ENCODE measurements at places on chromosomes 12 and 14. TPM values are rescaled to one million over a fixed set of nuclear protein-coding genes. Genes with fewer than 3 reads are reported as not detected.

Gene KRT2
- not detected for polyA plus RNA-seq

Gene NGB
- polyA plus RNA-seq, result not detected

Gene TAS2R13
- polyA plus RNA-seq, result 0.14 TPM

Gene RFX4
- polyA plus RNA-seq, result not detected

Gene FAM186B
- 2.4 TPM for polyA plus RNA-seq

Gene GPRC5A
- 12.4 TPM for polyA plus RNA-seq

Gene KRT83
- not detected for polyA plus RNA-seq

Gene PLA2G1B
- polyA plus RNA-seq, result 0.59 TPM

Gene ADCY6
- 103 TPM for polyA plus RNA-seq

Gene FGD6
- 11.4 TPM for polyA plus RNA-seq

Gene KRT85
- polyA plus RNA-seq, result not detected

Gene MAP1LC3B2
- 9.9 TPM for polyA plus RNA-seq

Gene CLEC6A
- polyA plus RNA-seq, result 0.10 TPM

Gene PLEKHG7
- polyA plus RNA-seq, result 0.66 TPM

Gene MIP
- not detected for polyA plus RNA-seq

Gene NYNRIN
- polyA plus RNA-seq, result 48.3 TPM

Gene SIX6
- polyA plus RNA-seq, result not detected

Gene PTPRB
- polyA plus RNA-seq, result 20.9 TPM

Gene CLEC4A
- 1.2 TPM for polyA plus RNA-seq

Gene TDRD9
- polyA plus RNA-seq, result 1.7 TPM

Gene OAS3
- polyA plus RNA-seq, result 8.6 TPM

Gene DAD1
- 271 TPM for polyA plus RNA-seq

Gene ACYP1
- polyA plus RNA-seq, result 52.6 TPM

Gene DPPA3
- polyA plus RNA-seq, result not detected

Gene SUDS3
- polyA plus RNA-seq, result 47.3 TPM

Gene SELPLG
- 2.4 TPM for polyA plus RNA-seq

Gene ERBB3
- polyA plus RNA-seq, result 59.6 TPM

Gene TBX3
- 88.3 TPM for polyA plus RNA-seq

Gene KCNA5
- 2.0 TPM for polyA plus RNA-seq
